Activated effector memory CD4-positive, alpha-beta T cell treated with Interleukin-2 at 50 U/mL for 16 hours (primary cell): ENCODE measurements at places on chromosomes 12 and 14.

DNA sequence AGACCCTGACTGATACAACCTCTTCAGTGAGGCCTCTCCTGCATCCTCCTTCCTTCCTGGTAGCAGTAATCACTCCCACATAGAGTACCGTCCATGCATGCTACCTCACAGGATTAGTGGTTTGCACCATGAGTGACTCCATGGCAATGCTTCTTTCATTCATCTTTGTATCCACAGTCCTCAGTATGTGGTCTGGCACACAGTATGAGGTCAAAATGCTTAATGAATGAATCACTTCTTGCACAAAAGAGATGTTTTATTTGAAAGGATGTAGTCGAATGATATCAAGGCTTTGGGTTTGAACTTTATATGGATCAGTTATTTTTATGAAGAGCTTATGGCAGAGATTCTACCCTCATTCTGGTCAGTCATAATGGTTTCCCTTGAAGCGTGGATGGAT, 42.2 kb downstream of the KCNA5 start:
- DNase-seq, result no peak

- DNase-seq, result no peak
Measured at GRCh38 chr12:68623984-68624383, 13.3 kb downstream of the RAP1B start.

GRCh38 chr12:93177208-93178153, 200.2 kb upstream of the NUDT4 start:
- DNase-seq, result no peak

- DNase-seq, result no peak
Measured at GRCh38 chr12:111201036-111201435, 167.9 kb downstream of the PHETA1 start.

DNA sequence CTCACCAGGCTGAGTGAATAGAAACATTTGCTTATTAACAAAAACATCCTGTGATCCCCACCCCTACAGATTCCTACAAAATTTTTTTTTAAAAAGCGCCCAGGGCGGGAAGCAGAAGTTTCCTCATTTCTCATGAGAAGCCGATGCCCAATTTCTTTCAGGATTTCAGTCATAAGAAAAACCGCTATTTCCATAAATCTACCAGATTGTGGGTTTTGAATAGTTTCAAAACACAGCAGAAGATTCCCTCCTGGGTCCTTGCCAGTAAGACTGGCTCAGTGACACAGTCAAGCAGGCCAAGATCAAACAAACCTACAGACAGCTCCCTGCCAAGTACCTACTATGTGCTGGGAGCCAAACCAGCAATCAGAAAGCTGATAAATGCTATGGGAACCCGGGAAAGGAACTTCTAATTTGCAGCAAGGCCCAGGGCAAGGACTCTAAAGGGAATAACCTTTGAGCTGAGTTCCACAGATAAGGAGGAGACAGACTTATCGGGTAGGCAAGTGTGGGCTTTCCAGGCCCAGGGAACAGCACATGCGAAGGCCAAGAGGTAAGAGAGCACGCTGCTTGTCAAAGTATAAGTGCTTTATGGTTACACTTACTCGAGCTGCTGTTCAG, 68.7 kb downstream of the CCDC88C start:
- no peak for DNase-seq

DNA sequence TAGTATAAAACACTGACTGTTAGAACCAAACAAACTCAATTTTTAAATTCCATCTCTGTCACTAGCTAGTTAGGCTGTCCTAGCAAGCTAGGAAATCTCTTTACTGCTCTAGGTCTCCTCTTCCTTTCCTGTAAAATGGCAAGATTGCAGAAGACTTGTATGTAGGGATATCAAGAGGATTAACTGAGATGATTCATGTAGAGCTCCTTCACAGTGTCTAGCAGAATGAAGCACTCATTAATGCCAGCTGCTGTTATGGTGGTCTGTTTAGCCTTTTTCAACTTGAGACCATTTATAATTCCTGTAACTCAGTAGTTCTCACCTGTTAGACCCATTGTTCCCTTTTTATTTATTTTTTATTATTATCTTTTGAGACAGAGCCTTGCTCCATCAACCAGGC, 67.8 kb upstream of the KCNH3 start:
- no peak for DNase-seq

GRCh38 chr14:85915711-85916110, 385.8 kb downstream of the FLRT2 start:
- DNase-seq, result no peak

DNA sequence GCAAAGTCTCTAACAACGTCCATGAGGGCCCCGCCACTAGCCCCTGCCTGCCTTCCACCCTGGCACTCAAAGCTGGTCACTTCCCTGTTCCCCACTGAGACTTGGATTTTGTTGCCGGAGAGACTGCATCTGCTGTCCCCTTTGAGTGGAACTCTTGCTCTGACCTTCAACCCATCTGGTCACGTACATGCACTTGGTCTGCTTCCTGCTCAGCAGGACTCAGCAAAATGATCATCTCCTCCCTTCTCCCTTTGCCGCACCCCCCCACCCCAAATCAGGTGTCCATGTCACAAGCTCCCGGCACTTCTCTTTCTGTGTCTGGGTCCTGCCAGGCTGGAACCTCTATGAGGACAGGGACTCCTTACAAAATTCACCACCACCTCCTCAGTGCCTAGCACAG, 180.9 kb downstream of the CHST11 start:
- no peak for DNase-seq

GRCh38 chr14:92800525-92800924, 6.4 kb downstream of the GOLGA5 start:
- no peak for DNase-seq

DNA sequence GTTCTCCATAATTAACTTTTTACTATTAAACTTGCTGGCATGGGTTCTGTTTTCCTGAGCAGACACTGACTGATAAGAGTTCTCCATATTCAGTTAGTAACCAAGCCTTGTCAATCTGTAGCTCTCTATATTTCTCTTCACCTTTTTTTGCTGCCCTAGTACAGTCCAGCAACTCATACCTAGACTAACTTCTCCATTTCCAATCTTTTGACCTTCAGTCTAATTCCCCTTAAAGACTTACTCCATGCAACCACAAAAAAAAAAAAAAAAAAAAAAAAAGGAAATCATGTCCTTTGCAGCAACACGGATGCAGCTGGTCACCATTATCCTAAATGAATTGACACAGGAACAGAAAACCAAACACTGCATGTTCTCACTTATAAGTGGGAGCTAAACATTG, 125.7 kb upstream of the KRAS start:
- no peak for DNase-seq
